ENCODE measurements at places on chromosomes 4 and X.

- no peak for DNase-seq
Observed at GRCh38 chr4:2809610-2810180, 16.8 kb downstream of the SH3BP2 start.

DNA sequence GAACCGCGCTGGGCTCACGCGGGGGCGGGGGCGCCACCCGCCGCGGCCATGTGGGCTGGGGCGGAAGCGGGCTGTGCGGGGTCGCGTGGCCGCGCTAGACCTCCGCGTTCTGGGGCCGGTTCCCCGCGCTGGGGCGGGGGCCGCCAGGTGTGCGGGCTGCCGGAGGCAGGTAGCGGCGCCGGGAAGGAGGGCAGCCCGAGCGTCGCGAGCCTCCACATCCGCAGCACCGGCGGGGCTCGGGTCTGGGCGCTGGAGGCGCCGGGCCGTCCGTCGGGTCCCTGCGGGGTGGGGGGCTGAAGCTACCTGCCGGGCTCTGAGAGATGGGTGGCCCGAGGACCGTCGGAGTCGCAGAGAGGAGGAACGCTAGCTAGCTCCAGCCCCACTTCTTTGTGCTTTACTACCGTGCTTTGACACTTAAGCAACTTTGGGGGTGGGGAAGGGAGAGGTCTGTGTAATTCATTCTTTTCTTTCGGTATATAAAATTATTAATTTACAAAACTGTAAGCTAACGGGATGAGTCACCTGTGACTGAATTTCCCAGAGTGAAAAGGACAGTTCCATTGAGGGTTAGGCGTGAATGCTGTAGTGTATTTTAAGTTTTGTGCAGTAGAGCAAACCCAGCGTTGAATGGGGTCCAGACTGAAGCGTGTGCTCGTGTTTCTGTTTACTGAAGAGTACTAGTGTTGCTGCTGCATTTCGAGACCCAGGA lies 689 bp downstream of the METAP1 start:
- no peak for DNase-seq

DNA sequence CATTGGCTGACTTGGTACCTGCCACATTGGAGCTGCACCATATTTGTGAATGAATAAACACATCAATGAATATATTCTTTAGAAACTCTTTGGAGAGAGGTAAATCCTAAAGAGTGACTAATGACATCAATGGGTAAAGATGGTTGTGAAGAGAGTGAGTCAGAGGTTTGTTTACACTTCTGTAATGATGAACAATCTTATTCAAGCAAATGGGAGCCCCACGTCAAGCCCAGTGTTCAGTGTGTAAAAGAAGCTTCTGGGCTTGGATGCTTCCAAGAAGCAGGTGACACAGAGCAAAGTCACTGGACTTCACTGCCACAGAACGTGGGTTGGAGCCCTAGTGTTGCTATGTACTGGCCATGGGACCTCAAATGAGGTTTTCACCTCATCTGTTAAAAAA lies 319.0 kb downstream of the STK32B start:
- no peak for DNase-seq

- no peak for DNase-seq
Observed at GRCh38 chr4:143089291-143089690, 95.4 kb upstream of the USP38 start.

DNA sequence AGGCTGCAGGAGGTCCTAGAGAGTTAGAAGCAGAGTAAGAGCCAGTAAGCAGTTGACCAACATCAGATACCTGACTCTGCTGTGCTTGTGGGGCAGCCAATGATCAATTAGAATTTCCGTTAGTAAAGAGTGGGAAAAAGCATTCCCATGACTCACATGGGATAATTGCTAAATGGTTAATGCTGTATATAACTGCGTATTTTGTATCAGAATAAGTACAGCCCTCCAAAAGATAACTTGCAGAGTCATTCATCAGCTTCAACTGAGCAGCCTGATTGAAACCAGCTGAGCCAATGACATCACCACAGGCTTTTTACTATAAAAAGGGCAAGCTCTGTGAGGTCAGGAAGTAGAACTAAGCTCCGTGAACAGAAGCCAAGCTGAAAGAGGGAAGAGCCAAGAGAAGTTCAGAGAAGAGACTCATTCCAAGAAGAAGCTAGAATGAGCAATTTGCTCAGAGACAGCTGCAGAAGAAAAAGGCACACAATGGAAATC lies 67.9 kb downstream of the PPP3CA start:
- DNase-seq: no peak

DNA sequence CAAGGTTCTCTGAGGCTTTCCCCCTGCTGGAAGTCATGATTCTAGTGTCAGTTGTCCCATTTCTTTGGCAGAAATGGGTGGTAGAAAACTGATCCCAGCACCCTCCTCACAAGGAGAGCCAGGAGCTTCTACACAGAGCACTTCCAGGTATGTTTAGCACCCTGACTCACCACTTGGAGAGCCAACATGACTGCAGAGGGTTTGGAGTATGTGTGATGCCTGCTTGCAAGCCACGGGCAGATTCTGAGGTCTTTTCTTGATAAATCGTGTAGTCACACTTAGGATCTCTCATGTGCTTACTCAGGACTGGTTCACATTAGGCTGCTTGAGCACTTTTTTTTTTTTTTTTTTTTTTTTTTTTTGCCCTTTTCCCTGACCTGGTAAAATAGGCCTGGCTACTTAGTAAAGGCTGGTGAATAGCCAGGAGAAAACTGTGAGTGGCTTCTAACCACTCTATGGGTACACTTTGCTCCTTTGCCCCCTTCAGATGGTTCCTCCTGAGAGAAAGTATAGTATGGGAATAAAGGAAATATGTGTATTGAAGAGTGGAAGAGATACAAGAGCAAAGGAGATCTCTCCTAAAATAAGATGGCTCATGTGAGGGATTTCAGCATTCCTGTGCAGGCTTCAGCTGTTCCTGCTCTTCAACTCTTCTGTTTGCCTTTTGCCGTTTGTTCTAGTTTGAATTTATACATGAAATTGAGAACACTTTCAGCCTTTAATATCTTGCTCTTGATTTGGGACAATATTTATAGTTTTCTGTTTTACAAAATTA lies 103.6 kb downstream of the EMCN start:
- no peak for DNase-seq

DNA sequence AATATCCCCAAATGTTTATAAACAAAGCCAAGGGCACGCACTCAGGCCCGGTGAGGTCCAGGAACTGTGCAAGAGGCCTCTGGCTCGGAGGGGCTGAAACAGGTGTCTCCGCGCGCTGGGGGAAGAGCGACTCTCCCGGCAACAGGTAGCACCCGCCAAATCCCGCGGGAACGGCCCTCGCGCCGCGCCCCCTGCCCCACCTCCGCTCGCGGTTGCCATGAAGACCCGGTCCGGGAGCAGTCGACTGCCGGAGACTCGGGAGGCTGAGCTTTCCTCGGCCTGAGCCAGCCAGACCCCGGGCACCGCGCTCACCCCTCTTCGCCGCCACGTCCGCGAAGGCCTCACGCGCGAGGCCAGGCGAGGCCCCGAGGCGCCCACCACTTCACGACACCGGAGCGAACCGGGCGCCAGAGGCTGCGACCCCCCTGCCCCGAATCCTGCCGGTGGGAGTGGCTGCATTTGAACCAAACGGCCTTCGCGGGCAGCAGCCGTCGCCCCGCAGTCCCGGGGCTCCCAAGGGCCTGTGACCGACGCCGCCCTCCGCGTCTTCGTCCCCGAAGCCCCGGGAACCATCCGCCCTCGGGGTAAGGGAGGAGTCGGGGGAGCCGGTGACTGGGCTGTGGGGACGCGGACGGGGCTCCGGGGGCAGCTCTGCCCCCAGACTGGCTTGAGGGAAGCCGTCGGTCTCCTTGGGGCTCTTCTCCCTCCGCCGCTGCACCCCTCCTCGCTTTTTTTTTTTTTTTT lies at the start of gene NSUN7:
Gene NSUN7, plus strand, starts transcription at position 239 of the 744 bp plus-strand sequence. CDS start 739 bp downstream, outside the sequence.
- no peak for DNase-seq

DNA sequence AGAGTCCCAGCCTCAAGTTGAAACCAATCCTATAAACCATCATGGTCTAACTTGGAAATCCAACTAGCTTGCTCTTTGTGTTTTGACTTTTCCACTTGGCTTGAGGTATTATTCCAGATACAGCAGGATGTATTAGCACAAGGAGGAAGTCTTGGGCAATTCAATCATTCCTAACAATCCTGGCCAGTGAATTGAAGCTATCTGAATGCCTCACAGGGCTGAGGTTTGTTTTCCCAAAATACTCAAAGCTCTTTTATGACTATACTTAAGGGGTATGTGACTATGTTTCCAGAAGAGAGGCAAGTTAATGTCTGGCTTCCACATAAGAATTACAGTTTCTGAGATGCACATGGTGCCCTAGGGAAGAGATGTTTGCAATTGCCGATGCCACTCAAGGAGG lies 66.8 kb upstream of the SH3RF1 start:
- DNase-seq: no peak

DNA sequence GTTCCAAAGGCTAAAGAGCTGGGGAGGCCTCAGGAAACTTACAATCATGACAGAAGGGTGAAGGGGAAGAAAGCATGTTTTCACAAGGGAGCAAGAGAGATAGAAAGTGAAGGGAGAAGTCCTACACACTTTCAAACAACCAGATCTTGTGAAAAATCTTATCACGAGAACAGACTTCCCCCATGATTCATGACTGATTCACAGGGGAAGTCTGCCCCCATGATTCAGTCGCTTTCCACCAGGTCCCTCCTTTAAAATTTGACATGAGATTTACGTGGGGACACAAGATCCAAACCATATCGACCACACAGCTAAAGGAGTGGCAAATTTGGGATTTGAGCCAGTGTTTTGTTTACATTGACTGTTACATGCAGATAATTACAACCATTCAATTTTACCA lies 971.1 kb upstream of the HS3ST1 start:
- no peak for DNase-seq

- no peak for DNase-seq
Observed at GRCh38 chrX:129996120-129996519, 13.7 kb downstream of the BCORL1 start.

GRCh38 chrX:27966492-27966891 lies 14.8 kb downstream of the DCAF8L1 start:
- no peak for DNase-seq

DNA sequence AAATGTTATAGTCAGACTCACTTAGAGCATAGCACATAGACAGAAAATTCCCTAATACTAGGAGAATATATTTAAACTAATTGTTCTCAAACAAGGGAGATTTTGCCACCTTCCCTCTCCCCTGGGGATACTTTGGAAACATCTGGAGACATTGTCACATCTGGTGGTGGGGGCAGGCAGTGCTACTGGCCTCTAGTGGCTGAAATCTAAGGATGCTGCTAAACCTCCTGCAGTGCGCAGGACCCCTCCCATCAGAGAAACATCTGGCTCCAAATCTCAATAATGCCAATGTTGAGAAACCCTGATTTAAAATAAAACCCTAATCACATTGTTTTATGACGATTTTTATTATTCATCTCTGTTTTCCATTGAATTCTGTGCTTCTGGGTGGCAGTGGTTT lies 244.9 kb downstream of the FRMPD4 start:
- no peak for DNase-seq

- no peak for DNase-seq
Observed at GRCh38 chr4:81052119-81053068, 21.9 kb downstream of the BMP3 start.

GRCh38 chr4:92172203-92172602 lies 131.6 kb upstream of the GRID2 start:
- DNase-seq: no peak

DNA sequence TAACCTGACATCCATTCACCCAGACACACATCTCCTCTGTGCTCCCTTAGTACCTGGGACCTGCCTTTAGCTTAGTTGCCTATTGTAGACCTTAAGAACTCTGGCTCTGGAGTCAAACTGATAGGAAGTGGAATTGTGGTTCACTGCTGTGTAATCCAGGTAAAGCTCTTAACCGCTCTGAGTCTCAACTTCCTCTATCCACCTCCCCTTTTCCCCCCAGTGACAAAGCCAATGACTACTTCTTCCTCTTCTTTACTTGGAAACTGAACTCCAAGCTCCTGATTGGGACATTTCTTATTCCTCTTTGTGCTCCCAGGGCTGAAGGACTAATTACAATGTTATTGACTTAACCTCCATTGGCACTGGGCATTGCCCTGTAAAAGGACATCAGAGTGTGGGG lies 94.1 kb downstream of the DRD5 start:
- DNase-seq: no peak

DNA sequence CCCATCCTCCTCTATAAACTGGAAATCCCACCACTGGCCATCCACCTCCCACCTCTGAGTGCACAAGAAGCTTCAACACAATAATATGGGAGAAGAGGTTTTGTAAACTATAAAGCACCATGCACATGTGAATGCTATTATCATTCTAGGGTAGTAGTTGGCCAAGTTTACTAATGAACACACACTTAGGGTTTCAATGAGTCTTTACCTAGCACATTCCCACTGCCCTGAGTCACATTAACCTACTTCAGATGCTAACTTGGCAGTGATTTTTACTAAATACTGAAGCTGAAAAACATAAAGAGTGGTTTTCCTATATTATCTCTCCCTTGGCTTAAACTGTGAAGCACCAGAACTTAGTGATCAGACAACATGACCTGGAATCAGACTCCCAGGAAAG lies 93.9 kb downstream of the SH3KBP1 start:
- no peak for DNase-seq

All from activated naive CD8-positive, alpha-beta T cell treated with anti-CD3 and anti-CD28 coated beads, Interleukin-2, amount 50 U/mL, for 16 hours (primary cell).